ENCODE measurements at places on chromosomes 5 and 9.

- DNase-seq = no peak
Measured at GRCh38 chr9:120284821-120285220, 295.1 kb downstream of the CDK5RAP2 start.

GRCh38 chr9:91036826-91037510 is 235.3 kb downstream of the SYK start:
- peak; percentile 81 for DNase-seq

GRCh38 chr5:13814301-13814700 is 130.2 kb downstream of the DNAH5 start:
- no peak for DNase-seq

- DNase-seq = peak; percentile 18
Measured at GRCh38 chr9:124934290-124934689, 6.6 kb downstream of the GOLGA1 start.

- no peak for DNase-seq
Measured at GRCh38 chr5:127001621-127002296, 28.6 kb downstream of the MARCHF3 start.

- DNase-seq = peak; percentile 93
Measured at GRCh38 chr9:87497604-87498045, at the start of gene DAPK1. Gene DAPK1, plus strand, starts transcription at chr9:87497867. Its CDS starts 1,211 bp downstream, at chr9:87499078.

- DNase-seq = no peak
Measured at GRCh38 chr9:89594811-89595550, 9.8 kb upstream of the GADD45G start.

GRCh38 chr9:28215536-28216299 is 642.4 kb upstream of the C9orf72 start:
- no peak for DNase-seq

DNA sequence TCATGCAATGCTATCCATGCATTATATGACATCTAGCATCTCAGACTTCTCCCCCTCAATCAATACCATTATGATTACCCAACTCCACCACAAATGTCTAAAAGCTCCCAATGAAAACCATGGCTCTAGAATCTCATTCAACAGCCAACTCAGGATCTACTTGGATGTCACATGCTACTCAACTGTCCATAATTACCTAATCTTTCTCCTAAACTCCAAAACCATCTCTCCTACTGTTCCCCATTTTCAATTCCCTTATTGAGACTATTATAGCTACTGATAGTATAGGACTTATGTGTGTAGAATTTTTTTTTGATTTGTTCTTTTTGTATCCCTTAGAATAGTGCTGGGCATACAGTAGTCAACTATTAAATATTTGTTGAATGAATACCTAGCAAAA is 8.2 kb upstream of the STRBP start:
- peak; percentile 36 for DNase-seq

GRCh38 chr5:56029457-56029856 is 34.7 kb upstream of the IL6ST start:
- no peak for DNase-seq

GRCh38 chr9:128247226-128247803 is 28.5 kb downstream of the GOLGA2 start:
- DNase-seq = no peak

Data from suppressor macrophage (primary cell).